ENCODE measurements at places on chromosomes 2 and 18.
A peak's percentile ranks its signal among the peaks of the same experiment; 100 is the strongest.

GRCh38 chr18:79926715-79927606, 24.5 kb downstream of the SLC66A2 start:
- DNase-seq, result no peak

- DNase-seq, result no peak
These were observed 248.9 kb upstream of the HNRNPA3 start for GRCh38 chr2:176963568-176964287.

- DNase-seq, result no peak
These were observed 23.2 kb downstream of the ADAM17 start for GRCh38 chr2:9532421-9532820.

DNA sequence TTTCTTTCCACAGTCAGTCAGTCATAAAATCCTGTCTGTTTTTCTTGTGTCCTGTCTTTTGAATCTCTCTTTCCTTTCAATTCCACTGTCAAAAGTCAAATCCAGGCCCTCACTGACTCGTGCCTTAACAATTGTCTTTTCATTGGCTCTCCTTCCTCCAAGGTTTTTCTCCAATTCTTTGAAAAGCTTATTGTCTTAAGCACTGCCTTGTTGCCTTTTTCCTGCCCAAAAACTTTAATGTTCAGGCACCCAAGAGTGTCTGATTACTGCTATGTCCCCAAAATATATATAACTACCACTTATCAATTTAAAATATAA, 13.9 kb upstream of the SULT1C4 start:
- DNase-seq, result no peak

- DNase-seq, result no peak
These were observed 83.0 kb downstream of the MARCO start for GRCh38 chr2:119025013-119025412.

GRCh38 chr2:46983065-46983801, 67.6 kb upstream of the MCFD2 start:
- peak; percentile 94 for DNase-seq

GRCh38 chr2:147665105-147665504, 179.7 kb upstream of the ACVR2A start:
- no peak for DNase-seq

DNA sequence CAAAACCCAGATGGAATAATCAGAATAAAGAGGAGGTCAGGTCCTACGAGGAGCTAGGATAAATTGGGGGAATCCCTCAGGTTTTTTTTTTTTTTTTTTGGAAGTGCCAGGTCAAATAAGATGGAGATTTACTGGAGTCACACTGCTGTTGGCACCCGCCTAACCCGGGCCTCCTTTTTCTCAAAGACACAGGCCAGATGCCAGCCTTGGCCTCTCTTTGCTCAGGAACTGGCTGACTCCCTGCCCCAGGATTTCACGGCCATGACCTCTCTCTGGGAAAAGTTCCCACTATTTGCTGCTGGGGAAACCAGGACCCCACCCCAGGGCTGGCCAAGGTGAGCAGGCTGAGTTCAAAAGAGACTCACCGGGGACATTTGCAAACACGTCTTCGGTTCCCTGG, 2.5 kb downstream of the CD8A start:
- DNase-seq, result no peak

DNA sequence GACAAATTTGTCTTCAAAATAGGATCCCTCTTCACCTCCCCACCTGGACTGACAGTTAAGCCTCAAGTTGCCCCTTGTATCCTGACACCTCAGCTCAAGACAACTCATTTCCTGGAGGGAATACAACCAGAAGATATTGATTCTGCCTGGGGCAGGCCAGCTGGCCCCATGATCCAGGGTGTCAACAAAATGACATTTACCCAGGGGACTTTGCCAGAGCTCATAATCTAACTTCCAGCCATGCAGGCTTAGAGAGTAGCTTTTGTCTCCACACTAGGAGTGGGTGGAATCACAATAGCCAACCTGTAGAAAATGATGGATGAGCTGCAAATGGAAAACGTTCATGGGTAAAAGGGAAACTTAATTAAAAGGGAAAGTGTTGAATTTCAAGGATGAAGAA, 220.1 kb upstream of the DPP10 start:
- no peak for DNase-seq

- no peak for DNase-seq
These were observed 300.1 kb downstream of the NOL4 start for GRCh38 chr18:33924576-33924975.

DNA sequence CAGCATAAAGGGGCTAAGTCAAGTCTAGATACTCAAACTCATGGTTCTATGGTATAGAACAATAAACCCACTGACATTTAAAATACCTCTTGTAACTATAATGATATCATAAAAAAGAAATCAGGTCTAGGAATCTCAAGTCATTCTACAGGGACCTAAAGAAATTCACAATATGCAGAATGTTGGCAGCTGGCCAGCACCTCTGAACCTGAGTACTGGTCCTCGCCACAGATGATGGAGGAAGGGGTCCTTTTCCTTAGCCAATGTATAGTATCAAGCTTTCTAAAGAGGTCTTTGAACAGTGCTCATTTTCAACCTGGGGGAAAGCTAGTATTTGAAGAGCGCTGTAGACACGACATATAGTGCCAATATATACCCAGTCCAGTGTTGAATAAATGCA, 108.4 kb upstream of the ITGB6 start:
- DNase-seq, result no peak

DNA sequence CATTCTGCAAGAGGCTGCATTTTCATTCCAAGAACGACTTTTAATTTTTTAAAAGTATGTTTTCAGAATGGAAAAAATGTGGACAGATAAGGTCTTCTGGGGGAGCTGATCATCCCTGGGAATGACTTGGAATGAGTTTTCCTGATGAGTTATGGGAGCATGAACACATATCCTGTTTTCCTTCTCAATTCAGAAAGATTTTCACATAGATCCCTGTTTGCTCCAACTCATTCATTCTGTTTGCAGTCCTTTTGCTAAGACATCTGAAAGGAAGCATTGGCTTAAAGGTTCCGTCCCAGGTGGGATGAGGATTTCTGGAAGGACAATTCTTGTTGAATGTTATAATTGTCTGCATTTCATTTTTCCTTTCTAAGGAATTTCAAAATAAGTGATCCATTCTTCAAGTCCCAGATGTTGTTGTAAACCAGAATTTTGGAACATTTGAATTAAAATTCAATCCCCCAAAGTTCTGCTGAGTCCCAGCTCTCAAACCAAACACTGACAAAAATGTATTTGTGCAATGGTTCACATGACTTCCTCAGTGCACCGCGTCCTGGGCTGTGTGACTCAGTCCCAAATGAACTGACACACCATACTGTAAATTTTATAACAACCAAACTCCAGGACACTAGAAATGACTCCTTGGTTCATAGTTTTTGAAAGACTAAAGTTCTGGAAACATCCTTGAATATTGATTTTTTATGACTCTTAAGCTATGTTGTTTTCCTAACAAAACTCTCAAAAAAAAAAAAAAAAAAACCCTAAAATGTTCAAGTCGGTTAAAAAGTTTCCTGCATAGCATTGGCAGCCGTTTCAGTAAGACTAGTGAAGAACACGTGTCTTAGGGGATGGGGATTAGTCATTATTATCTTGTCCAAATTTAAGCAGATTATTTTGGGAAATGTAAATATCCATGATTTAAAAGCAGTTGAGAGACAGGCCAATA, 281.8 kb upstream of the TCF4 start:
- no peak for DNase-seq

- DNase-seq, result peak; percentile 20
These were observed 53.6 kb downstream of the FAM228A start for GRCh38 chr2:24228470-24228869.

DNA sequence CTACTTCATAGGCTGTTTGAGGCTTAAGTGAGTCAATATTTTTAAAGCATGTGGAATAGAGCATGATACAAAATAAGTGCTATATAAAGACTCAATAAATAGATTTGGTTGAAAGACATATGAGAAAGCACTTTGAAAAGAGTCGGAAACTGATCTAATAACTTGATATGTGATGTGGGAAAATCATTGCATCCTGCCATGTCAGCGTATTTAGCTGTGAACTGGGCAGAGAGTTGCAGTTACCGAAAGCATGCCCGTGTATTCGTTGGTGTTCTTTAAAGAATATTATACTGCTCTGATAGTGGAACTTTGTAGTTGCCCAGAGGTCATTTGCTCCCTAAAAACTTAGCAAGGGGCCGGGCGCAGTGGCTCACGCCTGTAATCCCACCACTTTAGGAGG, 37.8 kb upstream of the ZNF516 start:
- DNase-seq, result no peak

DNA sequence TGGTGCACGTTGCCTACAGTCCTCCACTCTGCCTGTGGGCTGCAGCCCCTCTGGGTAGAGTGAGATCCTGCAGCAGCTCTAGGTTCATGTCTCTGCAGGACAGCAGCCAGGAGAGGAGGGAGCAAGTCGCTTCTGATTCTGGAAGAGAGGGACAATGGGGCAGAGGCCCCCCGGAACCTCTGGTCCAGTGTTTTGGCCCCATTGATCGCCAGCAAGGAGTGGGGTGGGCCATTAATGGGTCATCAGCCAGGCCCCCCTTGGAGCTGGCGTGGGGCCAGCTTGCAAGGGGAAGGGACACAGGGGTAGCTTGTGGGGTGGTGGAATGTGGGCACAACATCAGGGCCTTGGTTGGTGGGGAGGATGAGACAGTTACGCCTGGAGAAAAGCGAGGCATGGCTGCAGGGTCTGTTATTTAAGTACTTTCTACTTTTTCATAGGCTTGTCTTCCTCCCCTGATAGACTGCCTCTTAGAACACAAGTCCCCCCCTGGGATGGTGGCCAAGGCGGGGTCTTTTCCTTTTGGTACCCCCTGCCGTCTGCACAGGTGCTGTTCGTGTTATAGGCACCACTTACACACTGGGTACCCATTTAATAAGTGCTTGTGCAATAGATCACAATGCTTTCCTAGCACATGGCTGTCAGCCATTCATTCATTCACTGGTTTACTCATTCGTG, 44.6 kb downstream of the INHBB start:
- DNase-seq, result no peak

- DNase-seq, result no peak
These were observed 13.1 kb downstream of the RBBP8 start for GRCh38 chr18:22946217-22946616.
